ENCODE measurements at places on chromosomes 2 and 18.
A peak's percentile ranks its signal among the peaks of the same experiment; 100 is the strongest.

DNA sequence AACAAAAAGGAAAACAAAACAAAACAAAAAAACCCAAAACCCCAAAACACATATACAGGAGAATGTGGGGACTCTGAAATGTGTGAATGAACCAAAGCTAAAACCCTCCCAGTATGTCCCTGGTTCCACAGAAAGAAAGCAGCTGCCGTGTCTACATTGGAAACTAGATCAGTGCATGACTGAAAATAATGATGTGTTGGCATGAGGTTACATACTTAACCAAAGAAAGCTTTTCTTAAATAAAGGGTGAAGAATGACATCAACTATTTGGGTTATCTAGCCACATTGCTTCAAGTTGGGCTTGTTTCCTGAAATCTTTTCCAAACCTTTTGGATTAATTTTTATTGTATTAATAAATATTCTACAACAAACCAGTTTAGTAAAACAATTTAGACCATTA, 91.9 kb upstream of the FN1 start:
- DNase-seq, result no peak

DNA sequence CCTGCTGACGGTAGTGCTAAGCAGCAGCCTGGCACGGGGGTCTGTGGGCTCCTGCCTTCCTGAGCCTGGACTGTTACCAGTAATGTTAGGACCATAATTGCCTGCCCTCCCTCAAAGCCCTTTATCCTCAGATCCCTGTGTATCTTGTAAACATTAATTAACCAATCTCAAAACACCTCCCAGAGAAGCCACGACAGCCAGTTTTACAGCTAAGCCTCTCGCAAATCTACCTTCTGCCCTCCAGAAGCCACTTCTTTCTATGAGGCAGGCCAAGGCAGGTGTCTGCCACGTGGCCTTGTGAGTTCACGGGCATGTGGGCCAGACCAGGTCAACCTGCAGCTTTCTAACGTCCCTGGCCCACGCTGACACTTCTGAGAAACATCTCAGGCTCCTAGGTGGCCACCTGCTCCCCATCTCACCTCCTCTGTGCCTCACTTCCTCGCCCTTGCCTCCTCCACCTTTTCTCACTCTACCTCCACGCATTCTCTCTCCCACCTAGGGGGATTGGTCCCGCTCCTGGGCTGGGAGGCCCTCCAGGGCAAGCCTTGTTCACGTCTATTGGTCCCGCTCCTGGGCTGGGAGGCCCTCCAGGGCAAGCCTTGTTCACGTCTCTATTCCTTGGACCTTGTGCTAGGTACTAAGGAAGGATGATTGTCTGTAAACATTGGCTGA, 64.3 kb downstream of the EDAR start:
- no peak for DNase-seq

DNA sequence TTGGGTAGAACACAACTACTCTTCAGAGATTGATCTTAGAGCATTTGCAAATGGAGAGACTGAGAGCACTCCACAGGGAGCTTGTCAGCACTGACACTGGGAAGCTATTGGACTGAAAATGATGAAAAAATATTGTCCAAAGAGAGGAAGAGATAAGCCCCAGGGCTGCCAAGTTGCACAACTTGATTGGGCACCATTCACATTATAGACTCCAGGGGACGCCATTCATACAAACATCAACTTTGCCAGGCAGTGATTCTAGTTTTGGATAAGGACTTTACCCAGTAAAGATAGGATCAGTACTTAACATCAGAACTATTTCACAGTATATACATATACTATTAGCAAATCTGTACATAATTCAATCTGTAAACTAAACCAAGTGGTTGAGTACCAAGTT, 79.6 kb upstream of the MYCN start:
- no peak for DNase-seq

DNA sequence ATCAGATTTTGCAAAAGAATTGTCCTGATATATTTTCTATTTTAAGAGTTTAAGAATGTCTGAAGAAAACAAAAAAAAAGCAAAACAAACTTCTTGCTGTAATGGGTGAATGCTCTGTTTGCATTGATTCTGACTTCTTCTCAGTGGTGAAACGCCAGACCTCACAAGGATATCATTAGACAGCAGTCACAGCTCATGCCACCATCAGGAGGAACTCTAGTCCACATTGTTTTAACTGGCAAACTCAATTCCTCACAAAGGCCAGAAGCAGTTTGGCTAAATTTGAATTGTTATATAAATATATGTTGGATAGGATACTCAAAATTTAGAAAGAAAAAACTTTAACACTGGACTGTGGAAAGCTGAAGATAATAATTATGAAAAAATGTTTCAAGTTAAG, 89.4 kb downstream of the DOK6 start:
- DNase-seq, result no peak

GRCh38 chr2:189782221-189782671, 1.9 kb downstream of the ORMDL1 start:
- DNase-seq, result no peak

DNA sequence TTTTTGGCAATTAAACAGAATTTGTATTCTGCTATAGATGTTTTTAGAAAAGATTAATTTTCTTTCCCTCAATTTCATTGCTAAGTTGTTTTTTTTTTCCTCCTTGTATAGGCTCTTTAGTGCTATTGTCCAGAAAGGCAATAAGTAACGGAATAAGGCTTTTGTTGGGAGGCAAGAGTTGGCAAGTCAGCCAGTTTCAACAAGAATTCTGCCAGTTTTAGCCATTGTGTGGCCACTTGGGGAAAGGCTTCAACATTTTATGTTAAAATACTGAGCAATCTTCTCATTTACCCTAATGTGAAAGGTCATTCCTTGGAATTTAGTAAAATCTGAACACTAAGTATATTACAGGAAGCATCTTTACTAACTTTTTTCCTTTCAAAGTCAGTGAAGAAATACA, 9.6 kb downstream of the CALCRL start:
- DNase-seq, result no peak

DNA sequence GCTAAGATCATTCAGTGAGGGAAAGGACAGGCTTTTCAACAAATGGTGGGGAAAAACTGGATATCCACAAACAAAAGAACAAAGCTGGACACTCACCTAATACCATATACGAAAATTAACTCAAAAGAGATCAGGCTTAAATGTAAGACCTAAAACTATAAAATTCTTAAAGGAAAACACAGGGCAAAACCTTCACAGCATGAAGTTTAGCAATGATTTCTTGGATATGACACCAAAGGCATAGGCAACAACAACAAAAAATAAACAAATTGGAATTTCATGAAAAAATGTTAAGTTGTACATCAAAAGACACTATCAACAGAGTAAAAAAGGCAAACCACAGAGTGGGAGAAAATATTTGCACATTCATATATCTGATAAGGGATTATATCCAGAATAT, 28.3 kb downstream of the PIAS2 start:
- no peak for DNase-seq

- DNase-seq, result no peak
These were observed 120.5 kb downstream of the AGAP1 start for GRCh38 chr2:235614176-235614860.

- no peak for DNase-seq
These were observed 24.7 kb downstream of the PAPOLG start for GRCh38 chr2:60780721-60781120.

- DNase-seq, result no peak
These were observed 388.1 kb upstream of the SLC14A2 start for GRCh38 chr18:45227001-45227742.

GRCh38 chr18:79047556-79048244, 21.5 kb upstream of the ATP9B start:
- DNase-seq, result no peak

DNA sequence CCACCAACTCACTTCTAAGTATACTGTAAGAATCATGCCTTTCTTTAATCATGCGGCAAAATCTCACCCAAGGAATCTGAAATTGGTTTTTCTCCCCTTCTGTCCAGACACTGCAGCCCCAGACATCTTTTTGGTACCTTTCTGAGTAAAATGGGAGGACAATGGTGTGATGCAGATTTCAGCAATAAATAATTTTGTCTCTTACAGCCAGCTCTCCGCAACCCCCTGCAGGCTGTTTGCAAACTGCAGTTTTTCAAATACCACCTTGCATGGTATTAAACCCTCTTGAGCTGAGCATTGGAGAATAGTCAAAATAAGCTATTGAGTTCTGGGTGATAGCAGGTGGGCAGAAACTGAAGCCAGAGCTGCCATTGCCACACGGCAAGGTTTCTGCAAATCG, 32.2 kb downstream of the GPR39 start:
- peak; percentile 14 for DNase-seq

DNA sequence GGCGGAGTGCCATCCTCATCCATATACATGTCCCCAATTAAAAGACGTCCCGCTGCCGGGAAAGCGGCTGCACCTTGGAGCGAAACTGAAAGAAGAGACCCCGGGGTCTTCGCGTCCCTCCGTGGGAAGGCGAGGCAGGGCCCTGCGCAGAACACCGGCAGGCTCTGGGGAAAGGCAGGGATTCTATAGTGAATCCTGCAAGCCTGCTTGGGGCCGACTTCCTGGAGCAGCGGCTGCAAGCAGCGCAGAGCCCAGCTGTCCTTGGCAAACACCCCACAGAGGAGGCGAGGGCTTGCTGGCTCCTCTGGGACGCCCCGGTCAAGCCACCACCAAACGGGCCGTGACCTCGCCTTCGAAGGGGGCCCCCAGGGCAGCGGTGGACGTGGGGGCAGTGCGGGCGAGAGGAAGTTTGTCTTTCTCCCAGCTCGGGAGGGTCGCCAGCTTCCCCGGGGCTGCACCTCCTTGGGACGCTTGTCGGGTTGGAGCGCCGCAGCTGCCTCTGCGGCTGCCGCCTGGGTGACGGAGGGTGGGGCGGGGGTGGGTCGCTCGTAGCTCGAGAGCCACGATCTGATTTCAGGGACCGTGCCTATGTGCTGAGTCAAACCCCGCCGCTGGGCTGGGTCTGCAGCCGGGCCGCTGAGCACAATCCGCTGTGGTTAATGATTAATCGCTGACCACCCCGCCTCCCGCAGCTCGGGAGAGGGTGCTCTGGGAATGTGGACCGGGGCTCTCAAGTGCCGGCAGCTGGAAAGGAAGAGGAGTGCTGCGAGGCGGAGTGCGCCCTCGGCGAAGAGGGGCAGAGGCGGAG, 486 bp upstream of the GPR39 start:
- peak; percentile 78 for DNase-seq

- no peak for DNase-seq
These were observed 176.3 kb downstream of the NOL4 start for GRCh38 chr18:34048423-34048822.

- no peak for DNase-seq
These were observed 128.0 kb downstream of the OLA1 start for GRCh38 chr2:174120346-174120745.

DNA sequence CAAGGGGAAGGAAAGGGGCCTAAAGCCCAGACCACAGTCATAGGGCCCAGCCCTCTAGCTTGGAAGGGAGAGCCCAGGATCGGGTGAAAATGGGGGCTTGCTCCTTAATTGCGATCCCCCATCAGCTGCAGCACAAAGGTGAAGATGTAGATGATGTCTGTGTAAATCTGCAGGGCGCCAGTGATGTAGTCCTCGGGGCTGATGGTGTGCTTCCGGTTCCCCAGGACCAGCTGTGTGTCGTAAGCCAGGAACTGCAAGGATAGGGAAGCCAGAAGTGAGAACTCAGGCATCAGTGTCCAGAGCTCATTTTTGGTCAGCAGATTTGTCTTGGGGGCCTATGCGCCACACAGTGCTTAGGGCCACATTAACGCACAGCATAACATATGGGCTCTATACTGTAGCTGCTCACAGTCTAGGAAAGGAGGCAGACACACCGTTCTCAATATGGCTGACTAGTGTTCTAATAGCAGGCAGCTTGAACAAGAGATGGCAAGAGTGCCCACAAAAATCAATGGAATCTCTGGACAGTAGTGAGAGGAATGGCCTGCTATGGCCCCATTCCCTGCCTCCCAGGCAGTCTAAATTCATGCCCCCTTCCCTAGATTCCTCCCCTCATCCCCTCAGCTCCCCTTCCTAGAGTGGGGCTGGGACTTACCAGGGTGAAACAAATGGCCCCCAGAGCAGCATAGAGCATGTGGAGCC, 5.2 kb downstream of the PNKD start:
- no peak for DNase-seq

DNA sequence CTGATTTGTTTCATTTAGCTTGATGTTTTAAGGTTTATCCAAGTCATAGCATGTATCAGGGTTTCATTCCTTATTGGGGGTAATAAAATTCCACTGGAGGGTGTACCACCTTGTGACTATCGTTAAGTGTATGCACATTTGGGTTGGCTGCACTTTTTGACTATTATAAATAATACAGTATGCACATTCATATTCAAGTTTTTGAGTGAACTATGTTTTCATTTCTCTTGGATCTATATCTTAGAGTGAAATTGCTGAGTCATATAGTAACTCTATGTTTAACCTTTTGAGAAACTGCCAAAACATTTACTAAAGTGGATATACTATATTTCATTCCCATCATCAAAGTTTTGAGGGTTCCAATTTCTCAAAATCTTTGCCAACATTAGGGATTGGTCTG, 952.7 kb downstream of the TDRD15 start:
- DNase-seq, result no peak

- no peak for DNase-seq
These were observed 10.4 kb upstream of the TMX3 start for GRCh38 chr18:68725346-68725745.

DNA sequence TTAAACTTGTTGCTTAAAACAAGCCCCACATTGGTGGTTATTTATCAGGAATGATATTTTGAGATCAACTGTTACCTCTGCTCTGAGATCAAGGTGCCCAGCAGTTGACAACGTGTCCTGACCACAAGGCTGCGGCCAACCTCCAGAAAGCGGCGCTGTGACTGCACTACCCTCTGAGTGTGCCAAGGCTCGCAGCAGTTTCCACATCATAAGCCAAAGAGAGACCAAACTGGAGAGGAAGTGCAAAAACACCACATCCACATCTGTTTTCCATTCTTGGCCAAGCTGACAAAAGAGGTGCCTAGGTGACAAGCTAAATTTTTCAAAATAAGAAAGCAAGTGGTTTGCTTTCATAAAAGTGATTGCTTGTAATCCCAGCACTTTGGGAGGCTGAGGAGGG, 410.8 kb upstream of the POU3F3 start:
- no peak for DNase-seq

DNA sequence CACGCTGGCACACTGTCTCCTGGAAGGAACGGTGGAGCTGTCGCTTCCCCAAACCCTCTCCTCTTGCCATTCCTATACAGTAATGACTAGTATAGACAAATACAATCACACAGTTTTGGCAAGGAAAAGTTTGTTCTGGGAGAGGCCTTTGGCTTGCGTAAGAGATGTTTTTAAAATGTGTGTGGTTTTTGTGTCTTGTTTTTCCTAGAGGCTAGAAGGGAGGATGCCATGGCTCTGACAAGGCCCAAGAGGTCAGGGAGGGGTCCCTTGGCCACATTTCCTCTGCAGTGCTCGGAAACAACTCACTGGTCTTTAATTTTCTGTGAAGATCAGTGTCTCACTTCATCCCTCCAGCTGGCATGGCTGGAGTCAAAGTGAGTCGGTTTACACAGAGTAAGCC, 195.9 kb downstream of the SH3RF3 start:
- no peak for DNase-seq

DNA sequence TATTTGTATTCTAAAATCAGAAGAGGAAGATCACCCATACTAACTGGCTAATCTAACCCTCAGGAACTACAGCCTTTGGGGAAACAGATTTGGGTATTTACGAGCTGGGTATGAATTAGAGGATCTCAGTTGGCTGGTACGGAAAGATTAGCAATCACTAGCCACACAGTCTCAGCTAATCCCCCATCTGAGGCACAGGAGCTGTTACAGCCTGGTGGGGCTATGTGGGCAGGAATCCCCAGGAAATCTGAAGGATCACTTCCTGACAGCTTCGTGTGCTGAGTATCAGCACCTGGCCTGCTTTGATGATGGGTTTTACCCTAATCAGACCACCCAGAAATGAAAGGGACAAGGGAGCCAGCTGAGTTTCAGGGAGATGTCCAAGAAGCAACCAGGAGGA, 206.3 kb downstream of the AFF3 start:
- DNase-seq, result no peak

GRCh38 chr2:112572005-112572404, 12.4 kb upstream of the CHCHD5 start:
- DNase-seq, result no peak

All from NCI-H1436 (cell line).